ENCODE measurements at places on chromosomes 1 and 21.

DNA sequence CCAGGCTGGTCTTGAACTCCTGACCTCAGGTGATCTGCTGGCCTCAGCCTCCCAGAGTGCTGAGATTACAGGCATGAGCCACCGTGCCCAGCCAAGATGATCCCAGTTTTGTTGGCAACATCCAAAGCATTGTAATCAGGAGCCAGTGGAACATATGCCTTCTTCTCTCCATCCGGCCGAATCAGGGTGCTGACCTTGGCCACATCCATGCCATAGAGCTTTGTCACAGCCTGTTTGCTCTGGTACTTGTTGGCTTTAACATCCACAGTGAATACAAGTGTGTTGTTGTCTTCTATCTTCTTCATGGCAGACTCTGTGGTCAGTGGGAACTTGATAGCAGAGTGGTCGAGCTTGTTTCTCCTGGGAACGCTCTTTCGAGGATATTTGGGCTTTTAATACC, 17.1 kb downstream of the TNFRSF8 start:
- no peak for DNase-seq

DNA sequence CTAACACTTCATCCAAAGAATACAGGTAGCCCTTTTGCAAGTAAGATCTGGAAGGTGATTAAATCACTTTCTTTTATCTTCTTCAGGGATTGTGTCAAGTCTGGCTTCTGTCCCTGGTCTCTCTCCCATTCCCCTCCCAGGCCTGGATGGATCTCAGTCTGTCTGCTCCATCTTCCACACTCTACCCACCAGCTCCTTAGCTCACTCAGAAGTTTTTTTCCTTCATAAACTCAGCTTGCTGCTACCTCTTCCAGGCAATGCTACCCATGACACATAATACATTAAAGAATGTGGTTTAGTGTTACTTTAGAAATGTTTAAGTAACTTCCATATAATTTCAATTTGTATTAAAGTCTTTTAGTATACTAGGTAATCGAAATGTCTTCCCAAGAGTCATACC, 133.1 kb downstream of the AKT3 start:
- no peak for DNase-seq

GRCh38 chr1:71330991-71331390, 250.2 kb upstream of the ZRANB2 start:
- DNase-seq: no peak

DNA sequence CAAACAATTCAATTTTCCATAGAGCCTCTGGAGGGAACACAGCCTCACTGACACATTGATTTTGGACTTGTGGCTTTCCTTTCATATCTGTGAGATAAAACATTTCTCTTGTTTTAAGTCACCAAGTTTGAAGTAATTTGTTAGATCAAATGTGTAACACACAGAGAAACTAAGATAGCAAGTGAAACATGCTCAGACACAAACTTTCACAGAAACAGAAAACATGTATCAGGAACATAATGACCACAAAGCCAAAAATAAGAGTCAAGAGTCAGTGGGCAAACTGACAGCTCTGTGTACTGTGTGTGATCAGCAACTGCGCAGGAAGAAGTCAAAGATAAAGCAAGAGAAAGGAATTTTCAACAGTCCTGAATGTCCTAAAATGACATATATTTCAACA, 1237.5 kb downstream of the AMY1C start:
- no peak for DNase-seq

- DNase-seq: no peak
Measured at GRCh38 chr1:178223289-178223688, 129.4 kb downstream of the RASAL2 start.

DNA sequence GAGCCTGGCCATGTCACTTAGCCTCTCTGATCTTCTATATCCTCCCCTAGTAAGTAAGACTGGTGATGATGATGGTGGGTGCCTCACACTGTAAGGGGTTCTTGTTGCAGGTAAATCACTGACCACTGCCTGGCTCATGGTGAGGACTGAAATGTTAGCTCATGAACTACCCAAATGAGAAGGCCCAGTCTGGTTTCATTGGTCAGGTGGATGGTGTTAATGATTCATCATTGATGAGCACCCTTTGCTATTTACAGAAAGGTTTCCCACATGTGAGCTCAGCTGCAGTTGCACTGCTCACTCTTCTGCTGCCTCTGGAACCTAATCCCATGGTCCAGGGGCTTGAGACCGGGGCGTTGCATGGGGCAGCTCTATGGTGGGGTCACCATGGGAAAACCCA, 417.7 kb downstream of the PRDM2 start:
- DNase-seq: no peak

DNA sequence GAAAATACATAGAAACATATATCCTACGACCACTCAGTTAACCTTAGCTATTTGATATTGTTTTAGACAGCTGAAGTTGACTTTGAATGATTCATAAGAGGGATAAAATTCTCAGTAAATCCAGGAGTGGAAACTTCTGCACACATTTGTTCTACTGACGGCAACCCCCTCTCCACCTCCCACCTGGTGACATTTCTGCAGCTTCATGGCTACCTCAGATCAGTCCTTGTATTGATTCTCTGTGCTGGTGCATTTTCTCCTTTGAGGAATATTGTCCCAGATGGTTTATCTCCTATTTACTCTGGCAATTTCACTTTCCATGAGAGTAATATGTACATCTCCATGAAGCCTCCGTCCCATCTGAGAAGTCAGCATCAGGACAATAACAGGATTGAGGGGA, 57.7 kb upstream of the COA6 start:
- no peak for DNase-seq

GRCh38 chr1:93537396-93537795, 89.5 kb downstream of the FNBP1L start:
- no peak for DNase-seq

DNA sequence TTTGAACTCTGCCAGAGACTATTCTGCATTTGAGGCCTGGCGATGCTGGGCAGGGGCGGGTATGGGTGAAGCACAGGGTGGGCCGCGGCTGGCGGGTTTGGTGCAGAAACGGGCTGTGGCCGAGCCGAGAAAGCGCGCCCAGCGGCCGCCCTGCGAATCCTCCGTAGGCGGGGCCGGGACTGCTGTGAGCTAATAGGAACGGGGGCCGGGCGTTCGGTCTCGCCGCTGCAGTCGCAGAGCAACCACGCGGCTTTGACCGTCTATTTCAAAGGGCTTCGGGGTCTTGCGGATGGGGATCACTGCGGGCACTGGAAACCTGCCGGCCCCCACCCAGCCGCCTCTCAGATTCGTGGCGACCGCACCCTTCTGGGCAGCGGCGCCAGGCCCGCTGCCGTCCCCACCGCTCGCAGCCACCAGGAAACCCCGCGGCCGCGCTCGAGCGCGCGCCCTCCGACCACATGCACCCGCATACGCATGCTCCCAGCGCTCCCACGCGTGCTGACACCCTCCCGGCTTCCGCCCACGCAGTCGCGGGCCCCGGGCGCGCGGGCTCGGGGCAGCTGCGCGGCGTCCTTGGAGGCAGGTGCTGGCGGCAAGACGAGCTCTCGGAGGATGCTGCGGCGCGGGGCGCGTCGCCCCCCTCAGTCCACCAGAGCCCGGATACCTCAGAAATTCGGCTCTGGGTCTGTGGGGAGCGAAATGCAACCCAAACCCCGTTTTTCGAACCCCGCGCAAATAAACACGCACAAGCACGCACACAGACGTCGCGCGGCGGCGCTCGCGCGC, 32.6 kb downstream of the DNTTIP2 start:
- peak; percentile 85 for DNase-seq

DNA sequence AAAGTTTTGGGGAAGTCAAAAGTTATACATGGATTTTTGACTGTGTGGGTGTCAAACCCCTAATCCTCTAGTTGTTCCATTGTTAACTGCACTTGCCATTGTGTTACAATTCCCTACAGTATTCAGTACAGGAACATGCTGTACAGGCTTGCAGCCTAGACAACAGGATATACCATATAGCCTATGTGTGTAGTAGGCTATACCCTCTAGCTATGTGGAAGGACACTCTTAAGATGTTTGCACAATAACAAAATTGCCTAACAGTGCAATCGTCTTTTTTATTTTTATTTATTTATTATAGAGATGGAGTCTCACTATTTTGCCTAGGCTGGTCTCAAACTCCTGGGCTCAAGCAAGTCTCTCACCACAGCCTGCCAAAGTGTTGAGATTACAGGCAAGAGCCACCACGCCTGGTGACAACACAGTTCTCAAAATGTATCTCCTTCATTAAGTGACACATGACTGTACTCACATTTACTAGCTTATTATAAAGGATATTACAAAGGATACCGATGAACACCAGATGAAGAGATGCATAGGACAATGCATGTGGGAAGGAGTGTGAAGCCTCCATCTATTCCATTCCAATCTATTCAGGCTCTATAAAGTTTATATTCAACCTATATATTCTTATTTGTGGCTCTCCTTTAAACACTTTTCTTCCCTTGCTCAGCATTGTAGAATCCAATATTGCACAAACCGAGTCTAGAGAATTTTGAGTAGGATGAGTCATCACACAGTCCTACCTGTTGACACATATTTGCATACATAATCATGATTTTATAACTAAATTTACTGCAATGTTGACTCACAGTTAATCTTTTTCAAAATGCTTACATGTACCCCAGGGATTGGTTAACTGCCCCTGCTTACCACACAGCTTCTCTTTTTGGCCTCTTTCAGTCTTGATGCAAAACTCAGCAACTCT, 28.4 kb upstream of the CEP350 start:
- DNase-seq: no peak

- DNase-seq: no peak
Measured at GRCh38 chr1:90718411-90719329, 1.6 kb upstream of the BARHL2 start.

DNA sequence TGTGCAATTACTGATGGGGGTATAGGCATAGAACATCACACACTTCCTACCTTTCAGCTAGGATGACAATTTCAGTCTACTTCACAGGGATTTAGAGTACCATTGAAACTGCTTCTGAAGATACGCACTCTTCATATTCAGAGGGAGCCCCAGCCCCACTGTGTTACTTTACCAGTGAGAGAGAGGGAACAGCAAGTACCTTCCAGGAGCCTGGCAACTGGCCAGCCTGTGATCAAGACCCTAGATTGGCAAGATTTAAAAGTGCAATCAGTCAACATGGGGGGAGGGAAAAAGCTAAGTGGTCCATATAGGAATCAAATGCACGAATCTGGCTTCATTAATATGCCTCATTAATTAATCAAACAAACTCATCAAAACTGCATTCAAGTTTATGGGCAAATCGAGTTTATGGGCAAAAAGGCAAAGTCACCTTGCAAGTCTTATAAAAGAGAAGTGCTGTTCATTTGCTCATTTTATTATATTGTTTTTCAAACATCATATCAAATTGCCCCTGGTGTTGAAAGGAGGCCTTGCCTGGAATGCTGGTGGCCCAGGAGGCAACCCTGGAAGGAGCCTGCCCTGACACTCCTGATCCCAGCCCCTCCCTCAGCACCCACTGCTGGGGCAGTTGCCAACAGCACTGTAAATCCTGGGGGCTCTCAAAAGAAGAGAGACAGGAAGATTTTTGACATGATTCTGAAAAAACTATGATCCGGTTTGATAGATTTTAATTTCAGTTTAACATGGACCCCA, 184.9 kb upstream of the DPT start:
- no peak for DNase-seq

DNA sequence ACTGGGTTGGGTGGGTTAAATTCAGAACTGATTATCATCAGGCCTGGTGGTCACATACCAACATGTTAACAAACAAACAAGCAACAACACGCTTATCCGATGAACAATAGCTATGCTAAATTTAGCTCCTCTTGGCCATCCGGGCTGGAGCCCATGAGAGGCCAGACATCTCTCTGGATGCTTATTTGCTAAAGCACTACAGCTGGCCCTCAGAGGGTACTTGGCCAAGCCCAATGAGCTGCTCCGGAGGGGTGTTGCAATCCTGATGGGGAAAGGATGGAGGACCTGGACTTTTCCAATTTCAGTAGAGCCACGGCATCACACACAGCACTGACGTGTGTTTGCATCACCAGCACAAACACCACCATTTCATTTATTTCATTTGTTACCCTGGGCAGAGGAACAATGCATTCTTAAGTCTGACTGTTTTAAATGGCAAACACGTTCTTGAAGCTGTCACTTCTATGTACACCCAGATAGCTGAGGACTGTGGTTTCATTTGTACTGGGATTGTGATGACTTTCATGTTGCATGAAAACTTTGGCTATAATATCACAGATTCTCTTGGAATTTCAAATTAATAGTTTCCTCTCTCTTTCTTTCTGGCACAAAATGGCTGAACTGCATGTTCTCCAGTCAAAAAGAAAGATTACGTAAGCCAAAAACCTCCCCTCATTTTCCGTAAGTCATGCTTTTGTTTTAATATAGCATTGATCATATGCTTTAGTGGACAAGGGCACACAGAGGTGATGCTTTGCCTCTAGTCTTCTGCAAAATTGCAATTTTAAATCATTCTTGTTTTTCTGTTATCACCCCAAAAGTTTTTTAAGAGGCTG, 359.8 kb upstream of the KAZN start:
- no peak for DNase-seq

DNA sequence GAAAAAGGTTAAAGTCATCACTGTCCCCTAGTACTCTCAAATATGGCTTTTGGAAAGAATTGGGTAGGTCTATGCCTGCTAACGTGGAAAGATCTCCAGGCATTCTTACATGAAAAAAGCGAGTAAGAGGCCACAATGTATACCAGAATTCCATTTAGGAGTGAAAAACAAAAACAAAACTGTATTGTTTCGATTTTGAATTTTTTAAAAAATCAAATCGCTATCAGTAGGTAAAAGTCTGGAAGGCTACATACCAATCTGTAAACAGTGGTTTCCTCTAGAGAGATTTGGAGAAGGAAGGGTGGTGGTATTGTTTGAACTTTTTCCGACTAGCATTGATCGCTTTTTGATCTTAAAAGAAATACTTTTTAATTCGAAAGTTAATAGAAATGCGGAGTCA, 55.9 kb downstream of the RRAGC start:
- DNase-seq: no peak

DNA sequence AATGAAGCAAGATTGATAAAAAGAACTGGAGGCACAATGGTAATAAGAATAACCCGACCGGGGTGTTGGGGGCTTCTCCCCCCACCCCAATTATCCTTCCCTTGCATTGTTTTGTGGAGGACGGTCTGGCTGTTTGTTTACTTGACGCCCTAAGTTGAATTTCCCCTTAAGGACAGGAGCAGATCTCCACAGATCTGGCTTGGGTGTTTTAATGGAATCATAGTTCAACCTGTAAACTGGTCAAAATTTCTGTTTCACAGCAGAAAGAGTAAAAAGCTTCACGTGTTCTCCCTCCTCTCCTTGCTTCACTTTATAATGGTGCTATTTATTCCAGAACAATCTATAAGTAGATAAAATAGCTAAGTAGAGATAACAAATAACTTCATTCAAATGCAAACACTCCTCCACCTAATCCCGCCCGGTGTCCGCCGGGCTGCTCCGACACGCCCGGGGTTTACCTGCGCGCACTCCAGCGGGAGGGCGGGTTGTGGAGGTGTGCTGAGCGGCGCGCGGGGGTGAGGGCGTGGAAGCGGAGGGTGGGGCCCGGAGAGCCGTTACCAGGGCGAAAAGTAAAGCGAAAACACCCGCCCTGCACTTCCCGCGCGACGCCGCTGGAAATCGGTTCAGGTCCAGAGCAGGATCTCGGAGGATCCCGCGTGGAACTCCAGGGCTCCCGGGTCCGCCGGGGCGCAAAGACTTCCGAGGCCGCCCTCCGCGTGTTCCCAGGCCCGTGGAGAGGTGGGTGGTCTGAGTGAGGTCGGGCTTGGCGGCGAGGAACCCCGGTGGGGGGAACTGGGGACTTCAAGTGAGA, 2.0 kb upstream of the ATF3 start:
- DNase-seq: no peak

- no peak for DNase-seq
Measured at GRCh38 chr21:41713495-41714281, 53.2 kb downstream of the RIPK4 start.

Measured in amygdala (tissue), 56 donors.